ENCODE measurements at places on chromosomes 6 and 20.

DNA sequence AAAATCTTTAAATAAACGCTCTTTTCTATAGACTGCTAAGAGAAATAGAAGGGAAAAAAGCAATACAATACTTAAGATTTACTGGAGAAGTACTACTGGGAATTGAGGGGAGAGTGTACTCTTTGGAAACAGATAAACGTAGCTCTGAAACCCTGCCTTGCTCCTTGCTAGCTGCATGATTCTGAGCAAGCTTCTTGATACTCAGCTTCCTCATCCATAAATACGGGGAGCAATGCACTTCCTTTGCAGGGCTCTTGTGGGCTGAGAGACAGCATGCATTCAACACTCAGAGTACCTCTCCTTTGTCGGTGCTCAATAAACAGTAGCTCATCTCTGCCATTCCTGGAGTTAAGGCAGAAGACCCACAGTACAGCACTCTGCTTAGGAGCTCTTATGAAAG is 159.7 kb downstream of the BTBD9 start:
- no peak for DNase-seq

- DNase-seq: no peak
Measured at GRCh38 chr20:21266191-21266536, 37.0 kb upstream of the XRN2 start.

- DNase-seq: no peak
Measured at GRCh38 chr20:45545754-45546453, 1.3 kb downstream of the EPPIN start.

DNA sequence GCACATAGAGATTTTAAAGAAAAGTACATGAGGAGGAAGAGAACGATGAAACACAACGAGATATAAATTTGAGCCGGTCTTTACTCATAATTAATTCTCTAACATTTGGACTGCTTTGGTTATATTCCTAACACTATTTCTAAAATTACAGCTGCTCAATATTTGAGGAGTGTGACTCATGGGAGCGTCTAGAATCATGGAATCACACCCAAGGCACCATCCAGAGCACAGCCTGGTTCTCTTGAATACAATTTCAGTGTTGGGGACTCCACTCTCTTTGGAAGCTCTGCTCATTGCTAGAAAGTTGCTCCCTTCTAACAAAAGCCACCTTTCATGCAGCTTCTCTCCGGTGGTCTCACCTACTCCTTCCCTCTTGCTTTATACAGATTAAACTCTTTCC is 64.4 kb downstream of the LY86 start:
- DNase-seq: no peak

GRCh38 chr6:139784222-139784769 is 409.8 kb upstream of the CITED2 start:
- DNase-seq: no peak

- DNase-seq: peak; percentile 60
Measured at GRCh38 chr6:34601706-34602105, 45.6 kb upstream of the SPDEF start.

GRCh38 chr6:90485635-90486277 is 101.1 kb downstream of the MAP3K7 start:
- DNase-seq: no peak

DNA sequence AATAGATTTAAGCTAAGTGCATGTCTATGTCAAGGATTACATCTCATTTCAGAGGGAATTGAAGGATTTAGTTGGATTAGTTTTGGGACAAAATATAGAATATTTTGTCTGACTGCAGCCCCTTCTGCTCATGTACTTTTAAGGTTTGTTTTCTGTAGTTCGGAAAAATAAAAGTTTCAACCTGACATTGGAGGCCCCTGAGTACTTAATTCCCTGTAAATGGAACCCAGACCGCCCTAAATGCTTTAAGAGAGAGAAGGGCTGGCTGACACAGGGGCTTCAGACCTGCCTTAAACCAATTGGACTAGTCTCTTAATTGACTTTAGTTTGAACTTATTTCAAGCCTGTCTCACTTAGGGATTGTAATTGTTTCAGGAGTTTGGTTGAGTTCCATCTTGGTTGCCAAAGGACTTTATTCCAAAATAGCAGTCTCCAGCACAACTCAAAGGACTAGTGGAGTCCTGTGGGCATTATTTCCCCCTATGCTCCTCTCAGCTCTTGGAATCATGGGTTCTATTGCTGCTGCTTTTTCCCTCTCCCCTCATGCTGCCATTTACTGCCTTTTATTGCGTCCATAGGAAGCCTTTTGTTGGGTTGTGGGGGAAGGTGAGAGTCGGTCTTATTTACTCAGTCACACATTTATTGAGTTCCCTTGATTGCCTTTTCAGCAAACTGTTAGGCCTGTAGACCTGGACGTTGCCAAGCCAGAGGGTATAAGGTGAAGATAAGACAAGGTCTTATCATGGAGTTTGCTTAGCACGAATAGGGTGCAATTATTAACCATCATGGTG is 14.5 kb downstream of the BRD2 start:
- DNase-seq: no peak

- no peak for DNase-seq
Measured at GRCh38 chr20:49247792-49248191, 28.6 kb downstream of the DDX27 start.

DNA sequence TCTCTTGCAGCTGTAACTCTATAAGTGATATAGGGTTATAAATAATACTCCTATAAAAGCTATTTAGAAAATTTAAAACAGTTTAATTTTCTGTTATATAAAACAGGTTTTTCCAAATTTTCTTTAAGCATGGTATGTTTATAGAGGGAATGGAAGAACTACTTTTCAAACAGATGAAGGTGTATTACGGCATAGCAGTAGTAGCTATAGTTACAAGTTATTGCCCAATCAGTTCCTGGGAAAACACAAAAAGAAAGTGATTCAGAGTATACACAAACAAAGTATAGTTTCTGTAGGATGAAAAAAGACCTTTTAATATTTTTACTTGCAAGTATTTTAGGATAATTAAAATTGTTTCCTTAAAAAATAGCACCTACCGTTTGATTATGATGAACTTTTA is 9.8 kb downstream of the SLC17A5 start:
- no peak for DNase-seq

DNA sequence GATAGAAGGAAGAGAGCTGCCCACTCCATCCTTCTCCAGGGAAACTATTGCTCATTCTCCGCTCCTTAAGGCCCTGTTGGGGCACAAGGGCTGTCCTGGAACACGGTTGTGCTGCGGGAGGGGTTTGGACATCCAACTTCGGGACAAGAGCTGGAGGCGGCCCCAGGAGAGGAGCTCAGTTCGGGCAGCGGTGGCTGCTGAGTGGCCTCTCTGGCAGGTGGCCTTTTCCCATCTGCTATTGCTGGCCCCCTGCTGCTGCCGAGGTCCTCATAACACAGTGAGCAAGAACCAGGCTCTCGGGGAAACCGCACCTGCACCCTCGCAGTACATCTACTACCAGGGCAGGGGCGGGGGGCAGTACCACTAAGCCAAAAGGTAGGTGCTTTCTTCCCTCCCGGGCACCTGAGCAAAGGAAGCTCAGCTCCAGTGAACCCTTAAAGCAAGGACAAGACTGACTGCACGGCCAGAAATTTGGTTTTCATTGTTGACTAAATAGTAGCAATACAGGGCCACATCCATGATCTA is 63.7 kb downstream of the PSMG4 start:
- no peak for DNase-seq

DNA sequence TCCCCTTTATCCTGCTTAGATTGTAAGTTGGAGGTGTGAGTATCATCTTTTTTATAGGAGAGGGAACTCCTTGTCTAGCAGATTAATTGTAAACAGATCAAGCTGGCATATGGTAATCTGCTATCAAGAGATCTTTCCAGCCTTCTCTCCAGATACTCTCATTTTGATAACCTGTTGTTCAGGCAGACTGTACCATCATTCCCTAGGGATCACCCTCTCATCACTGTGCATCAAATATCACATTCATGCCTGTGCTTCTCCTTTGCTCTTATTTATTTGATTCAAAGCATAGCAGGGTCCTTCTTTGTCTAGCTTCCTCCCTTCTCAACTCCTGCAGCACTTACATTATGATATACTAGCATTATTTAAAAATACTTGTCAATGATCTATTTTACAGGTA is 73.8 kb downstream of the LRRC1 start:
- DNase-seq: no peak

All from posterior cingulate gyrus (tissue), 11 donors.